Chondrocyte (in vitro differentiated cells): ENCODE measurements at places on chromosomes 12 and 14. TPM values are rescaled to one million over a fixed set of nuclear protein-coding genes. Genes with fewer than 3 reads are reported as not detected.

GRCh38 chr12:62211510-62211909 lies 48.7 kb upstream of the USP15 start:
- no peak for DNase-seq
- peaks cover 36% of the 10 kb centered on the region for H3K27me3 ChIP-seq
- no peaks in the 10 kb centered on the region for H3K4me1 ChIP-seq
- H3K36me3 ChIP-seq: no peaks in the 10 kb centered on the region

DNA sequence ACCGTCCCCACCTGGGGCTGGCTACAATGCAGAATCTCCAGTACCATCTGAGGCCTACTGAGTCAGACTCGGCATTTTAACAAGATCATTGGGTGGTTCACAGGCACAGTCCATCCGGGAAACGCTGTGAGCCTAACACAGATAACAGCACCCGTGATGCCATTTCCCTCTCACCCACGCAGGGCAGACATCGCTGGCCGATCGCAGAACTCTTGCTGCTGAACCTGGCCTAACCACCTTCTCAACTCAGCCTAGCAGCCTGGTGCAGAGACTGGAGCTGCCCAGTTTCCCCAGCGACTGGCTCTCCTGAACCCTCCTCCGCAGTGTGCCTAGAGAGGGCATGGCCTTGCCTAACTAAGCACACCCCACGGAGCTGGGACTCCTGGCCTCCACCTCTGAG lies 83.3 kb downstream of the NCOR2 start:
- no peak overlapping the region for H3K27ac ChIP-seq
- H3K36me3 ChIP-seq: peaks cover 13% of the 10 kb centered on the region
- H3K27me3 ChIP-seq: no peaks in the 10 kb centered on the region
- peaks cover 37% of the 10 kb centered on the region for H3K4me1 ChIP-seq
- no peak overlapping the region for H3K4me3 ChIP-seq

DNA sequence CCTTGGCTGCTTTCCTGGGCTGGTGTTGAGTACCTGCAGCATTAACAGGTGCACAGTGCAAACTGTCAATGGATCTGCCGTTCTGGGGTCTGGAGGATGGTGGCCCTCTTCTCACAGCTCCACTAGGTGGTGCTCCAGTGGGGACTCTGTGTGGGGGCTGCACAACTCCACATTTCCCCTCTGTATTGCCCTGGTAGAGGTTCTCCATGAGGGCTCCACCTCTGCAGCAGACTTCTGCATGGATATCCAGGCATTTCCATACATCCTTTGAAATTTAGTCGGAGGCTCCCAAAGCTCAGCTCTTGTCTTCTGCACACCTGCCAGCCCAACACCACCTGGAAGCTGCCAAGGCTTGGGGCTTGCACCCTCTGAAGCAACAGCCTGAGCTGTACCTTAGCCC lies 198.6 kb downstream of the GXYLT1 start:
- no peak for DNase-seq
- H3K4me3 ChIP-seq: no peak overlapping the region
- peaks cover 10% of the 10 kb centered on the region for H3K4me1 ChIP-seq
- no peak overlapping the region for H3K27ac ChIP-seq
- peaks cover 3% of the 10 kb centered on the region for H3K36me3 ChIP-seq

- H3K36me3 ChIP-seq: no peaks in the 10 kb centered on the region
- H3K4me3 ChIP-seq: no peak overlapping the region
- no peak for DNase-seq
- peaks cover 22% of the 10 kb centered on the region for H3K27me3 ChIP-seq
- H3K4me1 ChIP-seq: no peaks in the 10 kb centered on the region
- H3K27ac ChIP-seq: no peak overlapping the region
Observed at GRCh38 chr12:18922851-18923250, 184.9 kb downstream of the CAPZA3 start.

GRCh38 chr12:53617700-53618099 lies 8.5 kb downstream of the ATF7 start:
- H3K4me3 ChIP-seq: no peak overlapping the region
- peaks cover 1% of the 10 kb centered on the region for H3K36me3 ChIP-seq
- peak overlapping the region; percentile 57 for H3K27ac ChIP-seq
- H3K27me3 ChIP-seq: no peaks in the 10 kb centered on the region

DNA sequence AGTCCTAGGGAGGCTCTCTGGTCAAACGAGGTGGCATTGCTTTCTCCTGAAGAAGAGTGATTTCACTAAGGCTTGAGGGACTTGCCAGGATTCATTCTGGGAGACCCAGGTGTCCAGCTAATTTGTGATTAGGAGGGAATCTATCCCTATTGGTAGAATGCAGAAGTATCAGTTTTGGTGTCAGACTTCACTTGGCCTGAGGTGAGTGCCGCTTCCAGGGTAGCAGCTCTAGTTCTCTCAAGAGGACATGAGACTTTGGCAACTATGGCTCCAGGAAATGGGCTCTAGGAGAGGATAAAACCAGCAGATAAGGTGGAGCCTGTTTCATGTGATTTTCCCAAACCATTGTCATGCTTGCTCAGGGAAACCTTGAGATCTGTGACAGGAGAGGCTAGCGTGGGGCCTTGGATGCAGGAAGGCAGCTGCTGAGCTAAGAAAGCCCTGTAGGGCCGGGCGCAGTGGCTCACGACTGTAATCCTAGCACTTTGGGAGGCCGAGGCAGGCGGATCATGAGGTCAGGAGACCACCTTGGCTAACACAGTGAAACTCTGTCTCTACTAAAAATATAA lies 11.6 kb upstream of the TMEM117 start:
- H3K4me1 ChIP-seq: peaks cover under 1% of the 10 kb centered on the region
- no peak overlapping the region for H3K27ac ChIP-seq
- no peak for DNase-seq
- no peak overlapping the region for H3K4me3 ChIP-seq
- no peaks in the 10 kb centered on the region for H3K27me3 ChIP-seq
- H3K36me3 ChIP-seq: no peaks in the 10 kb centered on the region

- H3K27ac ChIP-seq: no peak overlapping the region
- no peak overlapping the region for H3K4me3 ChIP-seq
- H3K36me3 ChIP-seq: no peaks in the 10 kb centered on the region
- peaks cover 34% of the 10 kb centered on the region for H3K27me3 ChIP-seq
- peak; percentile 2 for DNase-seq
Observed at GRCh38 chr12:113449839-113450238, 21.8 kb downstream of the LHX5 start.

GRCh38 chr14:98144964-98145363 lies 1127.0 kb downstream of the BCL11B start:
- DNase-seq: no peak
- H3K27ac ChIP-seq: peak overlapping the region; percentile 93
- H3K4me3 ChIP-seq: no peak overlapping the region
- H3K4me1 ChIP-seq: peaks cover 10% of the 10 kb centered on the region
- H3K27me3 ChIP-seq: peaks cover 3% of the 10 kb centered on the region
- no peaks in the 10 kb centered on the region for H3K36me3 ChIP-seq

- no peaks in the 10 kb centered on the region for H3K27me3 ChIP-seq
- H3K27ac ChIP-seq: no peak overlapping the region
- H3K4me1 ChIP-seq: peaks cover 6% of the 10 kb centered on the region
- DNase-seq: no peak
- no peak overlapping the region for H3K4me3 ChIP-seq
Observed at GRCh38 chr14:83780321-83780720, 1749.6 kb upstream of the FLRT2 start.

KRT79 gene
- 0.10 to 0.31 TPM (median 0.19 TPM) in 3 replicates for total RNA-seq

SIVA1 gene
- total RNA-seq: 47.0 to 54.9 TPM (median 47.4 TPM) in 3 replicates
